ENCODE measurements at places on chromosomes 16 and 17.
A peak's percentile ranks its signal among the peaks of the same experiment; 100 is the strongest.

DNA sequence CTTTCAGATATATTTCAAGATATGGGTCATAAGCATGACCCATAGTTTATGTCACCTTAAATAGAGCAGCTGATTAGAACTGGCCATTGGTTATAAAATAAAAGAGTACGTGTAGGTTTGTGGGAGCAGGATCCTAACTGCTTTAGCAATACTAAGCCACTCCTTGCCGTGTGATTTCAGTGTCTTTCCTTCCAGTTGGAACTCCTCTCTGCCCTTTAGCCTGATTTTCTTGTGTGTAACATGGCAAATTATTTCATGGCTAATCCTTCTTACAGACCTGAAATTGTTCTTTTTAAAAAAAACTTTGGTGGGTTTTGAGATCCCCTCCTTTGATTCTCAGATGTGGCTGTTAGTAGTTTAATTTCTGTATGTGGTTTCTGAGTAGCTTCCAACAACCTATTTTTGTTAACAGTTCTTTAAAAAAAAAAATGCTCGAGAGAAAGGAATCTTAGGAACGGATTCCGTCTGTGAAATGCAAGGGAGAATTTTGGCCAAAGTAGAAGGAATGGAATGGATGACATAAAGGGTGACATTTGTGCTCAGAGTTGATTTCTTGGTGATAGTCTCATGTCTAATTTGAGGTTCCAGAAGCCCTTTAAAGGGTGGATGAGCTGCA is 39.9 kb downstream of the DHRS7B start:
- no peak for DNase-seq

- no peak for DNase-seq
Observed at GRCh38 chr16:89437251-89437987, 52.9 kb downstream of the ANKRD11 start.

- no peak for DNase-seq
Observed at GRCh38 chr16:28165598-28165997, 46.2 kb downstream of the XPO6 start.

GRCh38 chr17:7441266-7441665 is 2.0 kb downstream of the FGF11 start:
- DNase-seq: no peak

DNA sequence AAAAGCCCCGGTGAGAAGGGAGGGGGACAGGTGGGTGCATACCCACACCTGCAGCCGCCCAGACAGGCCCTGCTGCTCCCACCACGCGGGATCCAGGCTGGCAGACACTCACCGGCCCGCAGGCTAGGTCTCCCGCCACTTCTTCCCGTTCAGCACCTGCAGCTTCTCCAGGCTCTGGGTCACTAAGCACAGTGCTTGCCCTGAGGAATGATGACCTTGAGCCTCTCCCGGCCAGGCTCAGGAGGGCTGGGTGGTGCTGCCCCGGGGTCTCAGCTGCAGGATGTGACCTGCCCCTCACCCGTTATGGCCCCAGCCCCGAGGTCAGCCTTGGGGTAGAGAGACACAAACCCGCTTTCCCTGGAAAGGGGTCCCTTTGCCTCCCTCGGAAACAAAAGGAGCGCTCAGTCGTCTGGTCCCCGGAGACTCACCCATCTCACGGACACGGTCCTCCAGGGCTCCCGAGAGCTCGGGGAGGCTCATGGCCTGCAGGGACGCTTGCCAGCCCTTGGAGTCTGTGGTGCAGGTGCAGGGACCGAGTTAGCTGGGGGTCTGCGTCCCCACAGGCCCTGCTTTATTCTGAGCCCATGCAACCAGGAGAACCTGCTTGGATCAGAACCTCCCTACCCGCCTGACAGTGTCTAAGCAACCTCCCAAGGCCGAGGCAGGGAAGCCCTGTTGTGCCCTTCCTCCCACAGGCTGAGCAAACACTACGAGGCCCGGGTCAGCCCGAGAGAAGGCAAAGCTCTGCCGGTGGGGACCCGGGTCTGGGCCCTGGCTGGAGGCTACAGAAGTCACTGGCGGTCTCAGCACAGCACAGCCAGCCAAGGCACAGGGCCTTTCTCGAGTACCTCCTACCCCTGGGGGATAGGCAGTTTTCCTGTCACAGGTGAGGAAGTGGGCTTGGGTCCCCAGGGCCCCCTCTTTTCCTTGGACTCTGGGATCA is 3.8 kb downstream of the NUDT16L1 start:
- no peak for DNase-seq

DNA sequence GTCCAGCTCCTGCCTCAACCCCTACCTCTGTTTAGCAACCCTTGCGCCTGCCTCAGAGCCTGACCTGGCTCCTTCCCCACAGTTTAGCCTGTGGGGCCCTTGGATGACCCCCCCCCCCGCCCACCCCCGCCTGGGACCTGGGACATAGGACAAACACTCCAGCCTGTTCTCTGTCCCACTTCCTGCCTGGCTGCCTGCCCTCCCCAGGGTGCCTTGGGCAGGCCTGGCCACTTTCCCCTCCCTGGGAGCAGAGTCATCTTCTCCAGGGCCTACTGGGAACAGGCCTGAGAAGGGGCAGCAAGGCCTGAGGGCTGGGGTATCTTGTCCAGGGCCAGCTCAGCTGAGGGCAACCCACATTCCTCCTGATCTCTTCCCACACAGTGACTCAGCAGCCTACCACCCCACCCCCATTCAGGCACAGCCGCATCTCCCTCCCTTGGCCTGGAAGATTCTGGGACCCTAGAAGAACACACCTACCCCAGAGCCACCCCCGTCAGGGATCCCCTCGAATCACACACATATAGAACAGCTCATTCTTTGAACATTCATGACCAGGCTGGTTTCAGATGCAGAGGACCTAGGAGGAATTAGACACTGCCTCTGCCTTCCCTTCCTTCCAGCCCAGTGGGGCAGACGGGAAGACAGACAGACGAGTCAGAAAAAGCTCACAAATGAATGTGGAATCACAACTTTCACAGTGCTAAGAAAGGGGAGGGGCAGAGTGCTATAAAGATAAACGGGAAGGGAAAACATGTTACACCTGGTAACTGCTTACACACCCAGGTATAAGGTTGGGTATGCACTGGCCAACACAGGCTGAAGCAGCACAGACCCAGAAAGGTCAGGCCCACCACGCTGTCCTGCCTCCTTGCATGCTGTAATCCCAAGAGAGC is 6.0 kb downstream of the FHOD1 start:
- DNase-seq: peak; percentile 83

- no peak for DNase-seq
Observed at GRCh38 chr16:54283725-54284318, 2.8 kb downstream of the IRX3 start.

- DNase-seq: no peak
Observed at GRCh38 chr16:11795887-11796226, 1.2 kb downstream of the ZC3H7A start.

DNA sequence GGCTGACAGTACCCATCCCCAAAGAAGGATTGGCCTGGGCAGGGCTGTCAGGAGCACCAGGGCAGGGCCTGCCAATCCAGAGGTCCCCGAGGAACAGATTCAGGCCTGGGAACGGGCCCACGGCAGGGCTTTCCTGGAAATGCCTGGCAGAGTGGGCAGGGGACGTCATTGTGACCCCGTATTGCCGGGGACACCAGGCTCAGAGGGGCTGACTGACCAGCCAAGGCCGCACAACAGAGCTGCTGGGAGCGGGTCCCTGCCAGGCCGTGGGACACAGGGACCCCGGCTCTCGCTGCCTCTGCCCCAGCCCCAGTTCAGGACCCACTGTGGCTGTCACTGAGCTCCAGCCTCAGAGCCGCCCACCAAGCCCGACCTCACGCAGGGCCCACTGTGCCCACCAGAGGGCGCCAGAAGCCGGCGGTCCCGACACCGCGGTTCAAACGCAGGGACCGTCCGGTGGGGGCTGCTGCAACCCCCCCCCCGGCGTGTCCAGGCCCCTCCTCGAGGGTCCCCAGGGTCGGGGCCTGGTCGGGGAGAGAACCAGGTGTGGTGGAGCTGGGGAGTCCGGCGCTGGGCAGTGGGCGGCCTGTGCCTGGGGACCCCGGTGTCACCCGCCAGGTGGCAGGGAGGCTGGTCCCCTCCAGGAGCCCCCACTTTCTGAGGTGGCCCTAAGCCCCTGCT is 15.2 kb upstream of the SSTR5 start:
- no peak for DNase-seq
